ENCODE measurements at places on chromosomes 5 and 9.

GRCh38 chr5:77768978-77769377 is 7.2 kb downstream of the TBCA start:
- DNase-seq: no peak

GRCh38 chr5:175731172-175731571 is 73.3 kb downstream of the HRH2 start:
- DNase-seq: no peak

DNA sequence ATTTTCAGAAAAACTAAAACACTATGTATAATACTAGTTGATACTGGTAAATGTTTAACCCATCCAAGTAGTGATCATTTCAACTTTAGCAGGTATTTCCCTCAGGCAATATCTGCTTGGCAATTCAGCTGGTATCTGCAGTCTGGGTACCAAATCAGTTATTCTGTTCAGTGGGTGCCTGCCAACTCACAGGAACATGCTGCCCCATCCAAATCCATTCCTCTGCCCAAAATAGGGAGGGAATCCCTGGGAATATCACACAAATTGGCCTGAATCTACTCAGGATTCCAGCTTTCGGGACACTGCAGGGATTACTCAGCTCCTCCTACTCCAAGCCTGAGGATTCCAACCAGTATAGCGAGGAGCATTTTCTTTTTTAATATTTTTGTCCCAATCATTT is 61.7 kb upstream of the PDE4D start:
- no peak for DNase-seq

DNA sequence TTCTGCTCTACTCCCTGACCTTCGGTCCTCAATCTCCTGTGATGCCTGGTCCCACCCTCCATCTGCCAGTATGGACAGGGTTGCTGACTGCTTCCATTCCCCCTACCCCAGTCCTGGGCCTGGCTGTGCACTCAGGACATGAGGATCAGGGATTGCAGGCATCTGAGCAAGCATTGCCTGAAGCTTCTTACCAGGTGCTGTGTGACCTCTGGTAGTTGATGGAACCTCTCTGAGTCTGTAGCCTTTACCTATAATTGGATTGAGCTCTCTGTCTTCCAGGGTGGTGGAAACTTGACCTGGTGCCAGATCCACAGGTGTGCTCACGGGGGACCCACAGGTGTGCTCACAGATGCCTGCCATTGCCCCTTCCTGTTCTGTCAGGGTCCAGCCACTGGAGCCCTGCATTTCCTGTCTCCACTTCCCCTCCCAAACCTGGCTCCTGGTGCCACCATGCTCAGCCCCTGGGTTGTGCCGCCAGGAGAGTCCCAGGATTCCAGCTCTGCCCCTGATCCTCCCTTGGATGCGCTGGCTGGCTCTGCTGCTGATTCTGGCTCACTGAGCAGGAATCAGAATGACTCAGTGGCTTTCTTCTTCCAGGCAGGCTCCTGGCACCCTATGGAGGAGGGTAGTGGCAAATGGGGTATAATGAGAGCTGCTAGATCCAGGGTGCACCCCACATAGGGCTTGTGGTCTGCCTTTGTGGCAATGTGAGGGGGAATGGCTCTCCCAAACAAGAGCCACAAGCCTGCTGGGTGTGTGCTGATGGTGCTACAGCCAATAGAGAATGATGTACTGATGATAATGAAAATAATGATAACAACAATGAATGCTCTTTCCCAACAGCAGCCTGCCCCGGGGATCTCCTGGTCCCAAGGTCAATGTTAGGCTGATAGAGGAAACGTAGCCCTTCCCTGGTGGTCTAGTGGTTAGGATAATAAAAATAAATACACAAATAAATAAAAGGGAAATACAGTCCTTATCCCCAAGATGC is 35.2 kb upstream of the PSD2 start:
- DNase-seq: no peak

- DNase-seq: no peak
These were observed 536.3 kb upstream of the PTPRD start for GRCh38 chr9:11149065-11149464.

- no peak for DNase-seq
These were observed 1407.8 kb upstream of the C9orf72 start for GRCh38 chr9:28981129-28981528.

- no peak for DNase-seq
These were observed 45.6 kb downstream of the AOPEP start for GRCh38 chr9:94772144-94772543.

DNA sequence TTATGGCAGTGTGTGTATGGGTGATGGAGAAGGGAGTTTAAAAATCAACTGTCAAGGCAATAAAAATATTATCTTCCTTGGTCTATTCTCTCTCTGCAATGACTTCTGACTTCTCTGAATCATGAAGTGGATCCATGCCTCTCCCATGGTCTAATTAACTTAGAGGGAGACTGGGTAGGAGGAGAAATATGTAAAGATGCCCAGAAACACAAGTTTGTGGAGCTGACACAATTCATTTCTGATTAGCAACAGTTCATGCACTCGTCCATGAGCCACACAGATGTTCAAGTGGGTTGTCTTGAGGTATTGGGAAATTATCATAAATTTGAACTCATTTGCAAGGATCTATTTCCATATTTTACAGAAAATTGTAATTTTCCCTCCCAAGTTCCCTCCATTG is 38.1 kb downstream of the INSYN2B start:
- no peak for DNase-seq

GRCh38 chr5:30341466-30341865 is 852.0 kb upstream of the CDH6 start:
- no peak for DNase-seq

DNA sequence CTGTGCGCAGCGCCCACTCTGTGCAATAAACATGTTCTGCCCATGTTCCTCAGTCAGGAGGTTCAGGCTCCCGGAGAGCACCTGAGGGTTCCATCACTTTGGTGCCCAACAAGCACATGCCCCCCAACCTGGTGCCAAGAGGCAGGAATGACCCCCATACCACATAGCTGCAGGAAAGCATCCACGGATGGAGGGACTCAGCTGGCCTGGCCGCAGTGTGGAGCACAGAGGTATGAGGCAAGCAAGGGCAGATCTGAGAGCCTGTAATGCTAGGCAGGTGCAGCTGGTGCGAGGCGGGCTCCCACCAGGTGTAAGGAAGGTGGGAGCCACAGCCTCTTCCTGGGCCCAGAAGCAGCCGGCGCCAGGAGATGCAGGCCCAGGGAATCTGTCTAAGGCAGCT is 4.3 kb upstream of the MRNIP start:
- DNase-seq: no peak

DNA sequence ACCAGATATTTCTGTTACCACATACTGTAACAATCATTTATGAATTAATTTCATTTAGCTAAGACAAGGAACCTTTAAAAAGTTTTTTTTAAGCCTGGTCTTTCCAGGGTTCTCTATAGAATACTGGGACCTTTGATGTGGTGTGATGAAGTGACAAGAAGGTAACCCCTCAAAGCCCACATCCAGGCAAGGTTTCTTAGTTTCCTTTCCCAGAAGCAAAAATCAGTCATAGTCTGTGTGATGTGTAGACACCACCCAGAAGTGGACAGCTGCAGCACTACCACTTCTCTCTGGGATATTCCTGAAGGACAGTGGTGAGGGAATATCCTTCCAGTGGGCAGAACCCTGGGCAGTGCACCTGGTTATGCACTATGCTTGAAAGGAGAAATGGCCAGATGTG is 115.6 kb downstream of the TTC39B start:
- DNase-seq: no peak

- no peak for DNase-seq
These were observed 98.2 kb downstream of the OXCT1 start for GRCh38 chr5:41772056-41772455.

- DNase-seq: no peak
These were observed 10.2 kb upstream of the DAB2IP start for GRCh38 chr9:121641224-121641611.

DNA sequence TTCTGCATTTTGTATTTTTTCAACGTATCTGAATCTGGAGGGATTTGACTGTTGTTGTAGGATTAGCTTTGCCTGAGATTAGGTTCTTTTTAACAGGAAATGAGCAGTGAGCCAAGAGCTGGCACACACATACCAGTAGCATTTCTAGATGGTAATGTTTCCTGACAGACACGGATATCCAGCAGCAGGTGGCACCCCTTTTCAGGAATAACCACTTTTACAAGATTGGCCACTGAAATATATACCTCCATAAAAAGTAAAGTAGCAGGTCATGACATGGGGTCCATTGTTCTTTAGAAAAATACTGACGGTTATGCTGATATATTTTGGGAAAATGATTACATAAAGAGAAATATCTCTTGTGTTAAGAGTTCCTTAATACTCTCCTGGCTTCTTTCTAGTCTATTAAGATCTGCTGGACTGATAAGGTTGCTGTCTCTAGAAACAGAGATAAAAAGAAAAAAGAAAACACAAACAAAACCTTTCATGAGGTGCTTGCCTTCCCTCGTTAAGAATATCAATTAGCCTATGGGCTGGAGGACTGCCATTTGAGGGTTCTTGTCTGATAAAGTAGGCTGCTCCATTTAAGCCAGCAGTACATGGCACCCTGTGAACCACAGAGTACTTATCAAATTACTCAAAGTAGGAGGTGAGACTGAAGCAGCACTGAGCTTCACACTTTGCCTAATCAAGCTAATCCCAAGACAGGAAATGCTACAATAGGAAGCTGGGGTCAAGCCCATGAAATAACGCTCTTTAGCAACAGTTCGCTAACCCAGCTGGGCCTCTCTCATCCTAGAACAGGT is 101.6 kb upstream of the PCA3 start:
- DNase-seq: no peak

DNA sequence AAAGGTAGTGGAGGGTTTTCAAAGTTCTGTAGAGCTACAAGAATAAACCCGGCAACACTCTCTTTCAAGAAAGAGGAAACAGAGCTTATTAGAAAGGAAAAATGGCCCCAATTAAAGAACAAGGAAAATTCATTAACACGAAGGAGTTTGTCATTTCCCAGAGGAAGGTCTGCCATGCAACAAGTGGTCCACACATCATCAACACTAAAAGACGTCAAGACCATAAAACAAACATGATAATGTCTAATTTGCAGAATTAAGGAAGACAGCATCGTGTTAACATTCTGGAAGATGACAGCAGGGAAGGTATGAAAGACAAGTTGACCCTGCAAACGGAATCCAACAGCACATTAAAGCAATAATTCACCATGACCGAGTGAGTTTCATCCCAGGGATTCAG is 28.6 kb upstream of the NRARP start:
- no peak for DNase-seq

Data from CD4-positive, alpha-beta T cell treated with Interleukin-6 for 4 hours (primary cell).